ENCODE measurements at places on chromosomes 3 and 15. TPM values are rescaled to one million over a fixed set of nuclear protein-coding genes. Genes with fewer than 3 reads are reported as not detected.

GRCh38 chr3:18747383-18747782, 322.2 kb upstream of the SATB1 start:
- no peak for DNase-seq

DNA sequence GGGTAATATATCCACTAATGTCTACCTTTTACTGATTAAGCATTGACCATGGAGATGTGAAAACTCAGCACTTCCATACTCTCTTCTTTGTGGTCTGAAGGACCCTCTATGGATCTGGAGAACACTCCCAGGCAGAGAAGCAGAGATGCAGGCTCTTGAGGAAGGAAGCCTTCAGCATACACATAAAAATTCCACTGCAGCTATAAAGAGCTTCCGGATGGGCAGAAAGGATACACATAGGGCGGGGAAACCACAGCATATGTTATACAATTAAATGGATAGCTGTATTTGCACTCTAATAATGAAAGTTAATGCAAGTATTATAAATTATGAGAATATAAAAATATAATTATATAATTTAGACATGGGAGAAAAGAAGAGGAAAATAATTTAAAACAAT, 1258.2 kb upstream of the ALCAM start:
- DNase-seq = no peak

Gene TMCC1
- polyA plus RNA-seq = 39.1 TPM

DNA sequence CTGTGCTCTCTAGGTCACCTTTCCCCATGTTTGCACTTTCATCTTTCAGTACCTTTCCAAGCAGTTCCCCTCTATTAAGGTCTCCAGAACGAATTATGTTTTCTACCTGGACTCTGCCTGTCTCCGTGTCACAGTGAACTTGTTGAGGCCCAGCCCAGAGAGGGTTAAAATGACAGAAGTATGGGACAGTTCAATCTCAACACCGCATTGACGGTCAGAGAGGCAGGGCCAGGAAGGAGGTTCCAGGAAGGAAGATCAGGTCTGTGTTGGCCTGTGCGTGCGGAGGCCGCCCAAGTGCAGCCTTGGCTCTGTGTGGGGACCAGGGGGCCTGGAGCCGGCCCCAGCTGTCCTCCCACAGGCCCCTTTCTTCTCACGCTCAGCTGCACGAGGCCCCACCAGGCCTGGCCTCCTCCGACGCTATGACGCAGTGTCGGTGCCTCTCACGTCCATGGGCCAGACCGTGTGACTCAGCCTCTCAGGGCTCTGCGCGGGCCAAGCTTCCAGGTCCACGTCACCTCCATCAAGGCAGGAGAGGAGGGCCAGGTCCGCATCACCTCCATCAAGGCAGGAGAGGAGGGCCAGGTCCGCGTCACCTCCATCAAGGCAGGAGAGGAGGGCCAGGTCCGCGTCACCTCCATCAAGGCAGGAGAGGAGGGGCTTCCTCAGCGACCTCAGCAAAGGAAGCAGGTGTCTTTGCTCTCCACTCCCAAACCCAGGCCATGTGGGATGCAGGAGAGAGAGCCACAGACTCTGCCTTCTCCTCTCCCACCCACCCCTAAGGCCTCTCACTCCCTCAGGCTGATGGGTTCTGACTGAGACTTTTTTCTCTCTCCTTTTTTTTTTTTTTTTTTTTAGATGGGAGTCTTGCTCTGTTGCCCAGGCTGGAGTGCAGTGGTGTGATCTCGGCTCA, 83.1 kb downstream of the CPN2 start:
- no peak for DNase-seq

Gene C3orf80
- not detected for polyA plus RNA-seq

- DNase-seq = no peak
Observed at GRCh38 chr3:66099541-66100065, 60.9 kb upstream of the MAGI1 start.

Data from hindlimb muscle (tissue), 1 donor.